ENCODE measurements at places on chromosomes 3 and 15. TPM values are rescaled to one million over a fixed set of nuclear protein-coding genes. Genes with fewer than 3 reads are reported as not detected.

The CNTN3 gene
- not detected for total RNA-seq

The TMEM212 gene
- total RNA-seq = 0.05 TPM

The LMAN1L gene
- total RNA-seq = not detected

The SCN5A gene
- not detected for total RNA-seq

The ABTB1 gene
- total RNA-seq = 10.1 TPM

The TMEM45A gene
- 0.65 TPM for total RNA-seq

The ECE2 gene
- not detected for total RNA-seq

The AMT gene
- total RNA-seq = 3.9 TPM

The SLC28A2 gene
- not detected for total RNA-seq

The STARD5 gene
- total RNA-seq = 0.31 TPM

The CTXN2 gene
- not detected for total RNA-seq

The ARIH2 gene
- total RNA-seq = 58.7 TPM

The KBTBD13 gene
- total RNA-seq = not detected

The MINDY4B gene
- not detected for total RNA-seq

The SMAD6 gene
- 101 TPM for total RNA-seq

The SCN11A gene
- total RNA-seq = not detected

The PLA1A gene
- not detected for total RNA-seq

The PODXL2 gene
- 41.7 TPM for total RNA-seq

The TP63 gene
- not detected for total RNA-seq

The DHFR2 gene
- 1.1 TPM for total RNA-seq

The HGD gene
- total RNA-seq = 17.6 TPM

The NAALADL2 gene
- 4.4 TPM for total RNA-seq

The CHRM5 gene
- not detected for total RNA-seq

Measured in HT-29 (cell line).